Non-pigmented ciliary epithelial cell (primary cell): ENCODE measurements at places on chromosomes 4 and X.

DNA sequence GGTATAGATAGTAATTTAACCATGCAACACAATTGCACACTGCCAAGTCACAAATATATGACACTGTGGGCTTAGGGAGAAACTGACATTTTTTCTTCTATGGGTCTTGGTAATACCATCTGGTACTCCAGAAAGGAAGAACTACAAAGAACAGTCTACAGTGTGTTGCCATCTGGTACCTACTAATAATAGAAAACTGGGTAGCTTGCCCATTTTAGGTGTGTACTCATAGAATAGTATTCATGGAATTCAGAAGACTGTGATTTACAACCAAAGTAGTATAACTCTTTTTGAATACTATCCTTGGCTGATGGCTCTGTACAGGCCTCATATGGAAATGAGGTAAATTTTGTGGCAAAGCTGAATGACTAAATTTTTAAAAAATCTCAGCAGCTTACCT lies 132.6 kb upstream of the RPS6KA6 start:
- DNase-seq: no peak

DNA sequence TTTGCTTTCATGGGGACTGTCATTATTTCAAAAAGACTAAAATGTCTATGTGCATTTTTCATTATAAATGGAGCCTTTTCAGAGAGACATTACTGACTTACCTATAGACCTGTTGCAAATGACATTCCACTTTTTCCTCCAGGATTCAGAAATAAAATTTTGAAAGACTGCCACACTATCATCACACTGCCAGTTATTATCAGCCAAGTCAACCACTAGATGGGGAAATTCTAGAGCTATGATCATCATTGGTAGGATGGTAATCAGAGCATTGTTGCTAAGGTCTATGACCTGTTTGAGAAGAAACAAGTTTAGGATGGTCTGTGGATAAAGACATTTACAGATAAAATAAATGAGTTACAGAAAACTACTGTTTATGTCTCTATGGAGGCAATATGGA lies 22.5 kb downstream of the LRRC66 start:
- DNase-seq: no peak

DNA sequence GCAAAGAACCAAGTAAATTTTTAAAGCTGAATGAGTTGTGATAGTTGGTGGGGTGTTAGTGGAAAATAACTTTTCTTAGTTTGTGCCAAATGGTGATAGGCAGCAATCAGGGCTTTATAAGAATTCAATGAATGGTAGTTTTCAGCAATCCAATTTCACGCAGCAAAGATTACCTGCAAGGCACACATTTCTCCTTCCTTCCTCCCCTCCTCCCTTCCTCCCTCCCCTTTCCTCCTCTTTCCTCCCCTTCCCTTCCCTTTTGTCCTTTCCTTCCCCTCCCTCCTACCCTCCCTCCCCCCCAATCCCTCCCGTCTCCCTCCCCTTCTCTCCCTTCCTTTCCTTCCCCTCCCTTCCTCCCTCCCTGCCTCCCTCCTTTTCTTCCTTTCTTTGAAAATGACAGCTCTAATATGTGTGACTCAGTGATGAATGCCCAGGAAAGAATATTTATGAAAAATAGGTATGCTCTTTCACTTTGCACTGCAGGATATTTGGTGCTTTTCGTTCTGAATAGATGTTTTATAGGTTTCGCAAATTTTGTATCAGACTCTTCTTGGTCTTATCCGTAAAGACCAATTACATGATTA lies 168.1 kb downstream of the BMPR1B start:
- DNase-seq: no peak

DNA sequence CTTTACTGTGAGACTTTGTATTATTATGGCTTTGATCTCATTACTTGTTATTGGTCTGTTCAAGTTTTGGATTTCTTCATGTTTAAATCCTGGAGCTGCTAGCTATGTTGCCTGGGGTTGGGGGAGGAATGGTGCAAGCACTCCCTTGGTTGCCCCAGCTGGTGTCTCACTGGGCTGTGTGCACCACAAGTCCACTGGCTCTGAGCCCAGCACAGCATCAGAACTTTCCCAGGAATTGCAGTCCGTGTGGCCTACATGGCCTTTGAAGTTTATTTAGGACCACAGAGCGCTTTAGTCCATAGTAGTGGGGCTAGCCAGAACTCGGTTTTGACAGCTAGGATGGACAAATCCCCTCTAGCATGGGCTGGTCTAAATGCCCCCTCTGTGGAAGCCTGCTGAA lies 278.8 kb upstream of the RPS6KA3 start:
- no peak for DNase-seq

- no peak for DNase-seq
Observed at GRCh38 chr4:70743731-70744130, 22.0 kb downstream of the RUFY3 start.

GRCh38 chrX:118212817-118213183 lies 96.2 kb upstream of the KLHL13 start:
- DNase-seq: no peak

- no peak for DNase-seq
Observed at GRCh38 chr4:117987464-117987863, 46.8 kb upstream of the NDST3 start.

DNA sequence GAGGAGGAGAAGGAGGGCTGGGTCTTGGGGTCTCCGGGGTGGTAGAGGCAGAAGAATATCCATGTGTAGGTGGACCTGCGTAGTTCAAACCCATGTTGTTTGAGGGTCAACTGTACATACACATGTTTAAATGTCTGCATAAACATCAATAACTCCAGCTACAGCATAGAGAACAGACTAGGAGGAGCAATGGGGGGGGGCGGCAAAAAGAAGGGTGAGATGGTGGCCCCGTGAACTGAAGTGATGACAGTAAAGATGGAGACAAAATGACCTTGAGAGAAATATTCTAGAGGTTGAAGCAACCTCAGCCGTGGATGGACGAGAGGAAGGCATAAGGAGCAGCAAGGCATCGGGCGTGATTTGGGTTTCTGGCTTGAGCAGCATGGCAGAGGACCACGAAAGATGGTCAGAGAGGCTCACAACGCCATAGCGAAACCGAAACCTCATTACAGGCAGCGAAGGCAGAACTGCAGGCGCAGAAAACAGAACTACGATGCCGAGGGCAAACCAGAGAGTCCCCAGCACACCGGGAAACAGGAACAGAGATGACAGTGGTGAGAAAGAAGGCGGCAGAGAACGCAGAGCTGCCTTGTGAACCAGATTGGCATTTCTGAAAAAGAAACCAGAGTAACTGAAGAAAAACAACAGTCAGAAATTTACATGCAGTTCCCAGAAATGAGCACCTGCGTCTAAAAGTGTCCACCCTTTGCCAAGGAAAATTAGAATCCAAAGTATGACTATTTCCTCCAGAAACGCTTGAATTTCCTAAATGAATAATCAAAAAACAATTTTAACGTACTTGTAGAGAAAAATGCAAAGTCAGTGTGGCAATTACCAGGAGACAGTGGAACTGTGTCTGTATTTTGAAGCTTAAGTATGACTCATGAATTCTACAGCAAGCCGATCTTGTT lies 50.3 kb upstream of the ENPP6 start:
- DNase-seq: peak; percentile 85

GRCh38 chrX:94551831-94552230 lies 877.8 kb downstream of the FAM133A start:
- DNase-seq: no peak

GRCh38 chr4:6892909-6893202 lies 16.8 kb upstream of the TBC1D14 start:
- no peak for DNase-seq

GRCh38 chr4:184666670-184667069 lies 17.1 kb downstream of the PRIMPOL start:
- DNase-seq: no peak

- no peak for DNase-seq
Observed at GRCh38 chr4:7705593-7705992, 234.1 kb downstream of the AFAP1 start.

GRCh38 chr4:109730619-109731545 lies 1.0 kb upstream of the PLA2G12A start:
- no peak for DNase-seq

- DNase-seq: no peak
Observed at GRCh38 chrX:53268173-53268572, 13.2 kb downstream of the IQSEC2 start.

- no peak for DNase-seq
Observed at GRCh38 chr4:157075401-157075800, 549 bp upstream of the GLRB start.

- DNase-seq: no peak
Observed at GRCh38 chrX:25004485-25005032, 11.2 kb downstream of the ARX start.

GRCh38 chrX:6732101-6732500 lies 197.2 kb upstream of the VCX3A start:
- DNase-seq: no peak

GRCh38 chrX:120468825-120469525 lies at the start of gene LAMP2:
LAMP2 (minus strand) TSS chrX:120469296; CDS start chrX:120469169, 127 bp downstream.
- peak; percentile 51 for DNase-seq

DNA sequence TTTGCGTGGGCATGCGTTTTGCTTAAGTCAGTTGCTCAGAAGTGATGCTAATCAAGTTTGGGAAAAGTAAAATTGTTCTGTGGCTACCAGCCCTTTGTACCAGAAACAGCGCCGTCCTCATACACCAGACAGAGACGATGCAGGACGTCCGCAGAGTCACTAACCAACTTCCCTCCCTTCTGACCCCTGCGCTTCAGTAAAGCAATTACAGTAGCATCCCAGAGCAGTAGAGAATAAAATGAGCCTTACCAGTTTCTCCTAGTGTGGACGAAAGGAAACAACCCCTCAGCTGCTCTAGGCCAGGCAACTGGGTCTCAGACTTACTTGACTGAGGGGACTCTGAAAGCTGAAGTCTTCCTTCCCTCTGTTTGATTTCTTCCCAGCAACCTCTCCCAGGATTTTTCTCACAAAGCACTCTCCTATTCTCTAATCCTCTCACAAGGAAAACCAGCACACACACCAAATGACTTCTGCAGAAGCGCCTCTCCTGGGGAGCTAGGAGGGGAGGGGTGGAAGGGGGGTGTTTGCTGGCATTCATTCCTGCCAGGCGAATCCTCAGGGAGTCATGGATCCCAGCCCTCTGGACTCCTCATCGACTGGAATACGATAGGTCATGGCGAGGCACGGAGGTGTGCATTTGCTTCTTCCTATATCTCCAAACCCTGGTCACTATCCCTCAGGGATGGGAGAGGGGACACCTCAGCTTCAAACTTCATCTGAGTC lies 56.0 kb upstream of the MID1 start:
- DNase-seq: no peak

- no peak for DNase-seq
Observed at GRCh38 chrX:53449632-53450031, 15.5 kb upstream of the HSD17B10 start.

DNA sequence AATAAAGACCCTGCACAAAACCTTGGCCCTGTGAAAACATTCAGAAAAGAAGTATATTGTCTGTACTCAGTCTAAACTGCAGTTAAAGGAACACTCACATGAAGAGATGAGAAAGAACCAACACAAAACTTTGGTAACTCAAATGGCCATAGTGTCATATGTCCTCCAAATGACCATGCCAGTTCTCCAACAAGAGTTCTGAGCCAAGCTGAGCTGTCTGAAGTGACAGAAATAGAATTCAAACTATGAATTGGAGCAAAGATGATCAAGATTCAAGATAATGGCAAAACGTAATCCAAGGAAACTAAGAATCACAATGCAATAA lies 739.3 kb upstream of the NDST4 start:
- no peak for DNase-seq

- no peak for DNase-seq
Observed at GRCh38 chr4:75099321-75099720, 166.4 kb downstream of the PARM1 start.

- DNase-seq: peak; percentile 61
Observed at GRCh38 chrX:81201671-81202455, at the start of the genes HMGN5 and SH3BGRL. HMGN5 (minus strand) TSS chrX:81201913; CDS start chrX:81121549, 80,364 bp downstream. SH3BGRL (plus strand) TSS chrX:81202102; CDS start chrX:81202201, 99 bp downstream.

DNA sequence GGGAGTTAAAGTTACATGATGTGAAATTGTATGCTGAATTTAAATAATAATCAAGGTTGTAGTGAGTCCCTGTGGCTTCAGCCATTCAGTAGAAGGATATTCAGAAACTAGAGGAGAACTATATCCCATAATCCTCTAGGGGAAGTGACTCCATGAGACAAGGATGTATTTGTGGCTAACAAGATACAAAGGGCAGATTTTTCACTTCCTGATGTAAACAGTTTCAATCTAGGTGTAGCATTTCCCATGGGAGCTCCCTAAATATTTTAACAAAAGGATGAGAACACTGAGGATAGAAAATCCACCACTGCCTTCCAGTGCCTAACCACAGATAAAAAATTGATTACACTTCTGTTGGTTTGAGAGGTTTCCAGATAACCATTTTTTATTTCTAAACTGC lies 435.4 kb upstream of the TENM3 start:
- DNase-seq: peak; percentile 22

GRCh38 chrX:103864149-103864548 lies 32.1 kb upstream of the RAB9B start:
- DNase-seq: no peak

- DNase-seq: no peak
Observed at GRCh38 chr4:3066836-3067400, 7.4 kb downstream of the HTT-AS start.

DNA sequence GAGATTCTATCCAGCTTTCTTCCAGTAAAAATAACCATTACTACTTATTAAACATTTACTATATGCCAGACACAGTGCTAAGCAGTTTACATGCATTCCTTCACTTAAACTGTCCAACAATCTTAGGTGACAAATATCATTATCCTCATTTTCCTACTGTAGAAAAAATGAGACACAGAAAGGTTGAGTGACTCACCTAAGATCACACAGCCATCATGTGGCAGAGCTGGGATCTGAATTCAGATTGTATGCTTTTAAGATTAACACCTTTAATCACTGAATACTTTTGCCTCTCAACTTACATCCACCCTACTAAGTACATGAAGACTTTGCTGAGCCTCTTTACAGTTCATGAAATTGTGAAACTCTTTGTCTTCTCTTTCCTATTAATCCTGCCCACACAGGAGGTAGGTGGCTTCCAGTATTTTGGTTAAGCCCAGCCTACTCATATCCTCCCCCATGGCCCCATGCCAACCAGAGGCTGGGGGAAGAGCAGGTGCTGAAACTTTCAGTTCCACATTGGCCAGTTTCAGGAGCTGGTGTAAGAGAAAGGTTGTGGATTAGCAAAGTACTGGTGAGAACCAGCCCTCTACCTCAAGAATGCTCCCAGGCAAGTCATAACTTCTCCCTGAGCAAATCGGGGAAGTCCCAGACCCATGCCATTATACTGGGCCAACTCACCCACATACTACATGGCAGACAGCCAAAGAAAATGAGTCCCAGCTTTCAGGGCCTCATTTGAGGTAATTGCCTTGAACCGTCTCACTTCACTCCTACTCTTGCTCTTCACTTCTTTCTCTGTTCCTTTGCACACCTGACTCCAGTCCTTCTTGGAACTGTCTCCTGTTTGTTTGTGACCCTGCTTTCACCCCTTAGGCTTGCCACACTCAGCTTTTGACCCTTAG lies 211.1 kb downstream of the GUCY2F start:
- DNase-seq: no peak

DNA sequence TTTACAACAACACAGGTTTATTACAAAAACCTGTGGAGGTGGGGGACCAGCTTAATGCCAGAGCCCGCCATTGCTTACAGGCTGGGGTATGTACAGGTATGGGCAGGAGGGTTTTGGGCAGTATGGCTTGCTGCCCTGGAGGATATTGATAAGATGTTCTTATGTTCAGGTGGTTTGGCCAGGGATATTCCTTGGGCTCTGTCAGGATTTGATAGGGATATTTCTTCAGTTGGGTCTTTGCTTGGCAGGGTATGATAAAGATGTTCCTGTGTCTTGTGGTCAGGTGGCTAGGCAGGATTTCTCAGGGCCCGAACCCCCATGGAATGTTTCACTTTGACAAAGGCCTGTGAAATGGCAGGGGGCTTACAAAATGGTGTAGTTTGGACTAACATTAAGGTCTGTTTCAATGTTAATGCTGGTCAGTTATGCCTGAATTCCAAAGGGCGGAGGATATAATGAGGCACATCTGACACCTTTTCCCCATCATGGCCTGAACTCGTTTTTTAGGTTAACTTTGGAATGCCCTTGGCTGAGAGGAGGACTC lies 3.1 kb downstream of the MGST2 start:
- no peak for DNase-seq
